ENCODE measurements at places on chromosomes 3 and 15.

GRCh38 chr3:5277612-5278236, 90.2 kb downstream of the EDEM1 start:
- DNase-seq = no peak

DNA sequence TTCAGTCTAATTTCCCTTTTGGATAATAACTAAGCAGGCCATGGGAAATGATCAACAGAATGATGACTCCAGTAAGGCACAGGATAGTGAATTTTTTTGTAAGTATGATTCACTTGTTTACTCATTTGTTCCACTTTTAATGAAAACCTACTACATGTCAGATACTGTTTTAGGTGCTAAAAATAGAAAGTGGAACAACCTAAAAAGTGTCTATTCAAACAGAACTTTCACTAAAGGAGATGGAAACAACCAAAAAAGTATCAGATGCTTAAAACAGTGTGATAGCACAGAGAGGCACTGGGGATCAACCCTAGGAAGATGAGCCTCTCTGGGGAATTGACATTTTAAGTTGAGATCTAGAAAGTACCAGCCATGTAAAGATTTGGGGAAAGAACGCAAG, 11.1 kb downstream of the RYK start:
- DNase-seq = no peak

DNA sequence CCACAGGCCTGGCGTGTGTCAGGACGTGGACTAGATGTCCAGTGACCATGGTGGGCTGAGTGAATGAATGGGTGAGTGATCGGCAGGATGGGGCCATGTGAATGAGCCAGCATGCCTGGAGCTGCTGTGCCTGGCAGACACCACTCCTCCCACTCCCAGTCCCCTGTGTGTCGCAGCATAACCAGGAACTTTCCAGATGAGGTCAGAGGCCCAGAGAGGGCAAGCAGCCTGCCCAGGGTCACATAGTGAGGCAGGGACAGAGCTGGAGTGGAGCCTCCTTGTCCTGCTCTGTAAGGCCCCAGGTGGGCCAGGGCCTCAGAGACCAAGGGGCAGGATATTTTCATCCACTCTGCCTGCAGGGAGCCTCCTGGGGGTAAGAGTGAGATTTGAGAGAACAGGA, 6.4 kb downstream of the IQSEC1 start:
- no peak for DNase-seq

GRCh38 chr3:10716964-10717363, 99.1 kb upstream of the SLC6A11 start:
- no peak for DNase-seq

DNA sequence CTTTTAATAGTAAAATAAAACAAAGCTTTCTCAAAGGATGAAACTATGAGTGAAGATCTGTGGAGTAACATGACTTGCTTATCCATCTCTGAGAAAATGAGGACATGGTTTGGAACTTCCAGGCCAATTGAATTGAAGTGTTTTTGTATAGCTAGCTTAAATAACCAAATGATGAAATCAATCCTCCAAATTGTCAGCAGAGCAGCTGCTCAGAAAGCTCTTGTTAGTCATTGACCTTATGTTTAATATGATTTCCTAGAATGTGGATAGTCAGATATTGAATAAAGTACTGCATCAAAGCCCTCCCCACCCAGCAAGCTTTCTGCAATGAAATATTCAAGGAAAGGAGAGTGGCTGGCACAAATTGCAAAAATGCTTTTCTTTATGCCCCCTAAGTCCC, 437.2 kb downstream of the MFSD1 start:
- DNase-seq = no peak

DNA sequence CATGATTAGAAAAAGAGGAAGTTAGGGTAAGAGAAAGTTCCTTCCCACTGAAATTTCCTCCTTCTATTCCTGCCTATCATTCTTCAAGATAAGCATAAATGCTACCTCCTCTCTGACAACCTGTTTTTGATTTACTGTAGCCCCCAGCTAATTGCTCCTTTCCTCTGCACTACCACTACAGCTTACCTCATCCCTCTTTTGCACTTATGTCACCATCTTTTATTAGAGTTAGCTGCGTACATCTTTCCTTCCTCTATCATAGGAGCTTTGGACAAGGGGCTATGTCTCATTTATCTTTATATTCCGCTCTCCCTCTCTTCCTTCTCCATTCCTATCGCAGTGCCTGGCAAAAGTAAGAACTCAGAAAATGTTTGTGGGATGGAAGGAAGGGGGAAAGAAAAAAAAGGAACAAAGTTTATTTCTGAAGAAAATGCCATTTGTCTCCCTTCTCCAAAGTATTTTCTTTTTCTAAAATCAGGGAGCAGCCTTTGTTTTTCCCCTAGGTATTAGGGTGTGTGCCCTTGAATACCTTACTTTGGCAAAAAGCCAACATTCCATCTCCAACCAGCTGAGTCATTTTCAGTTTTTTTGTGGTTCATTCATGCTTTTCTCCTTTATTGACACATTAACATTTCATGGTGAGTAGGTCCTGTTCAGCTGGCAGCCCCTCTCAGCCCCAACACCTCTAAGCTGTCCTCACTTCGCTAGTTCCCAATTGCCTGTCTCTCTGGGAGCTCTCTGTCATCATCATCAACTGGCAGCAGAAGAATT, 87.6 kb upstream of the SOX2 start:
- no peak for DNase-seq

GRCh38 chr3:147427746-147428145, 18.6 kb downstream of the ZIC1 start:
- no peak for DNase-seq

DNA sequence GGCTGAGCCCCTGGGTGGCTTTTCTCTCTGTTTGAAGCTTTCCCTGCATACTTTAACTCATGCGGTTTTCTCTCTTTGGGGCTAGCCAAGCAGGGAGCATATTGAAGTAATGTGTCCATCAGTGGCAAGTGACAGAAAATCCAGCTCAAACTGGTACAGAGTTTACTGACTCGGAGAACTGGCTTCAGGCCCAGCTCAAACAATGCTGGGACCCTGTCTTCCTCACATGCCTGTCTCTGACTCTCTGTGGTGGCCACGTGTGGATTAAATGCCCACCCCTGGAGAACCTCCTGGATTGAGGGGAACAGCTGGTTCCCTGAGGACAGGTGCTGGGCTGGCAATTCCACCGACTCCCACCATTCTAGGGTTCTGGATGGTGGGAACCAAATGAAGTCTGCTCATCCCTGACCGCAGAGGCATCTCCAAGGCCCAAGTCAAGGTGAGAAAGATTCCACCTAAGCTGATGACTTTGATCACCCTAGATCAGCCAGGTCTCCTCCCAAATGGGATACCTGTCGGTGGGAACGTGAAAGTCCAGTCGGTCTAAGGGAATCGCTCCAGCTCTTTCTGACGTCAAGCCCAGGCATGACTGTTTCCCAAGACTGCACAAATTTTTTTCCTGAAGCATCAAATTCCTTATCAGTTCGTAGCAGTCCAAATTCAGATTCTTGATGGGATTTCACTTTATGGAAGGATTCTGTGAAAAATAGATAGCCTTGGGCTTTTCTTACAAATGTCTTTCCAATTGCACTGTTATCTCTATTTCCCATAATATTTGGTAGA, 16.3 kb upstream of the HDAC11 start:
- no peak for DNase-seq

Data from activated CD4-positive, alpha-beta memory T cell treated with anti-CD3 and anti-CD28 coated beads for 36 hours (primary cell).